ENCODE measurements at places on chromosomes 12 and 14.

DNA sequence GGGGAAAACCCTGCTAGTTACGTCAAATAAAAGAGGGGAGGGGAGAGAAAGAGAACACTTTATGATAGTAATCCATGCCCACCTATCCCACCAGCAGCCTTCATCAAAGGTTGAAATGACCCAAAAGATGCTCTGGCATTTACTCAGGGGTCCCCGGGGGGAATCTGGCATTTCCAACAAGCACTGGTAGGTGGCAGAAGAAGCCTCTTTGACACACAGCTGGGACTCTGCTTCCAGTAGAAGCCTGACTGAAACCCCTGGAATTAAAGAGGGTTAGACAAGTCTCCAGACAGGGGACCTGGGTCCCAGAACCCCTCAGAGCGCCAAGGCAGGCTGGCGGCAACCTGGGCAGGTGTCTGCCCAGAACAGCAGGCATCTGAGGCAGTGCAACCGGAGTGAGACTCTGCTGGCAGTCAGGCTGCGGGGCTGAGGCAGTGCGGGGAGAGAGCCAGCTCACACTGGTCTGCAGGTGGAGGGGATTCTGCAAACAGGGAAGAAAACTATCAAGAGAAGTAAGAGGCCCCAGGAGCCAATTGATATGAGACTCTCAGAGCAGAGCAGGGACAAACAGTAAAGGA lies 85.0 kb upstream of the CAPRIN2 start:
- DNase-seq, result no peak

DNA sequence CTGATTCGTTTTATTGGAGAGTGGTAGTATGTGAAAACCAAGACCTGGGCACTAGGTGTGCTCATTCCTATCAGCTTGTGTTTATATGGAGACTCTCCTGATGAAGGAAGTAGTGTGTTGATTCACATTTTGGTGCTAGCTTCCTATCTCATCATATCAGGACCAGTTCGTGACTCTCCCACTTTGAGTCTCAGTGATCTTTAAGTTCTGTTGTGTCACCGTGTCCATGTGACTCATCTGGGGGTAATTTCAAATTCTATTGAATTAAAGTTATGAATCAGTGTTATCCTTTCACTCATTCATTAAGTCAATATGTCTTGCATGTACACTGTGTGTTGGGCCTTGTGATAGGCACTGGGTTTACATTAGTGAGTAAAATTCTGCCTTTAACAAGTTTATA lies 180.2 kb downstream of the CACNA1C start:
- DNase-seq, result no peak

DNA sequence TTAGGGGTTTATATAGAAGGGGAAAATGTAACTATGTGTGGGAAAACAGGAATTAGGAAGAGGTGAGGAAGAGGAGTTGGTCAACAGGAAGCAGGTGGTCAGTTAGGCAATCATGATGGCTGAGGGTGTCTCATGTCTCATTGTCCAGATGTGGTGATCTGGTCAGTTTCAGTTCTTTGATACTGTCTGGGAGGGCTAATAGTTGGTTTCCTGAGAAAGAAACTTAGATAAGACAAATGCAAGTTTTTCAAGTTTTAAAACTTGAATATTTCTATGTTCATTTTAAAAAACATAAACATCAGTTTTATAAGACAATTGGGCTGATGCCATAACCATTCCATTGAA lies 1121.8 kb upstream of the USP15 start:
- DNase-seq, result no peak

- DNase-seq, result no peak
These were observed 7.6 kb upstream of the BRMS1L start for GRCh38 chr14:35818346-35819115.

DNA sequence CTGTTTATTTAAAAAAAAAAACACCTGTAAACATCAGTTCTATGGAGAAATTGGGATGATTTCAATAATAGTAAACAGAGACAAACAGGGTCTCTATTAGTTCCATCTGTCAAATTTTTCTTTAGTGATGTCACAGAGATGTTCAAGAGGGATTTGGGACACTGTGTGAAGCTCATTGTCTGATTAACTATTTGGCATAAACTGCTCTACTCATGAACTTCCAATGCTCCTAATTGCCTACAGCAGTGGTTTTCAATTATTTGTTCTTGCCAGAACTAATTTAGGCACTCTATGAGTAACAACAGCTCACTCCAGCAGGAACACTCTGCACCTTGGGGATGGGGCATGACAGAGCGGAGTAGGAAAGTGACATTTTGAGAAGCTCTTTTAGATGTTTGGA lies 250.1 kb upstream of the PRKD1 start:
- DNase-seq, result no peak

DNA sequence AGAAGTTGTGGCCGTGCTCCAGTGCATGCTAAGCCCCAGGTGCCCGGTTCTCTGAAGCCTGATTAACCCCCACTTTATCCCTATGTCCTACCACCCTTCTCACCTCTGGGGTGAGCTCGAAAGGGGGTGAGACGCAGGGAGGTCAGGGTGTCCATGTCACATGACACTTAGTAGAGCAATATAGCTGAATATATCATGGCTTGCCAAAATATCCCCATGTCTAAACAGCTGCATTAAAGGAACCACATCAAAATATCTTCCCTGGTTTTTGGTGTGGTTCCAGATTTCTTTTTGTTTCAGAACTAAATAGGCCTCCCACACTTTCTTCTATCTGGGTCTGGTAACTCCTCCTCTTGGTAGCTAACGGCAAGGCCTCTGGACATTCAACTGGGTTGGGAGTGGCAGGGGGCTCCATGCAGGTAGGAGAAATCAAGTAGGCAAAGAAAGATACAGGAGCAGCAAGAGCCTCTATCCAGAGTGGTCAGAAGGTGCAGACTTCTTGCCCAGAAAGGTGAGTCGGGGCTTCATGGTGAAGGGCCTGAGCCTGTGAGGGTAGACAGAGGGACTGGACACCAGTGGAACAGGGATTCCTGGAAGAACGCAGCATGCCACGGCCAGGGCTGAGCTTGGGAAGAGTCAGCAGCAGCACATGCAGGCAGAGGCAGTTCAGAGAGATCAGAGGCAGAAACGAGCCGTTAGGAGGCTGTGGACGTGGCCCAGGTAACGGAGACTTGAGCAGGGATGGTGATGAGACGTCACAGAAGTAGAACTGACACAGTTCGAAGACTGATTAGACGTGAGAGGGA lies 202.8 kb upstream of the DIO3 start:
- no peak for DNase-seq

DNA sequence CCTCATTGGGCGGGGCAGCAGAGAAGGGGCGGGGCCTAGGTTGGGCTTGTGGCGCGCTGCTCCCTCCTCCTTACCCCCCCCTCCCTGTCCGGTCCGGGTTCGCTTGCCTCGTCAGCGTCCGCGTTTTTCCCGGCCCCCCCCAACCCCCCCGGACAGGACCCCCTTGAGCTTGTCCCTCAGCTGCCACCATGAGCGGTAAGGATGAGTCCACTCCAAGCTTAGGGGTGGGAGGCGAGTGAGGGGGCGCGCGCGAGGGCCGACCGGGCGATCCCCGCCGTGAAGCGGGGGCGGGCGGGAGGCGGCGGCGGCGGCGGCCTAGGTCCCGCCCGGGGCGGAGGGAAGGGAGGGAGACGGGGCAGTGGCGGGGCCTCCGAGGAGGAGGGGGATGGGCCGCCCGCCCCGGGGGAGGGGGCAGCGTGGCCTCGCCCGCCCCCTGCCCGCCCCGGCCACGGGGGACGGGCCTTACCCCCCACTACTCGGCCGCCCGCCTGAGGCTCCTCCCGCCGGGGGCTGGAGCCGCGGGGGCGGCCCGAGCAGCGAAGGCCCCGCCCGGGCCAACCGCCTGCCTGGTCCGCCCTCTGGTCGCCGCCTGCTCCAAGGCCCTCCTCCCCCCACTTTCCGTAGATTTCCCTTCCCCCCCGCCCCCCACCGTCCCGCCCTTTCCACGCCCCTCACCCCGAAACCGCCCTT lies at the start of gene SP1:
Gene SP1 (plus strand): TSS at position 73 of the 690 bp plus-strand sequence. CDS start 116 bp downstream, at position 189.
- DNase-seq, result peak; percentile 98

DNA sequence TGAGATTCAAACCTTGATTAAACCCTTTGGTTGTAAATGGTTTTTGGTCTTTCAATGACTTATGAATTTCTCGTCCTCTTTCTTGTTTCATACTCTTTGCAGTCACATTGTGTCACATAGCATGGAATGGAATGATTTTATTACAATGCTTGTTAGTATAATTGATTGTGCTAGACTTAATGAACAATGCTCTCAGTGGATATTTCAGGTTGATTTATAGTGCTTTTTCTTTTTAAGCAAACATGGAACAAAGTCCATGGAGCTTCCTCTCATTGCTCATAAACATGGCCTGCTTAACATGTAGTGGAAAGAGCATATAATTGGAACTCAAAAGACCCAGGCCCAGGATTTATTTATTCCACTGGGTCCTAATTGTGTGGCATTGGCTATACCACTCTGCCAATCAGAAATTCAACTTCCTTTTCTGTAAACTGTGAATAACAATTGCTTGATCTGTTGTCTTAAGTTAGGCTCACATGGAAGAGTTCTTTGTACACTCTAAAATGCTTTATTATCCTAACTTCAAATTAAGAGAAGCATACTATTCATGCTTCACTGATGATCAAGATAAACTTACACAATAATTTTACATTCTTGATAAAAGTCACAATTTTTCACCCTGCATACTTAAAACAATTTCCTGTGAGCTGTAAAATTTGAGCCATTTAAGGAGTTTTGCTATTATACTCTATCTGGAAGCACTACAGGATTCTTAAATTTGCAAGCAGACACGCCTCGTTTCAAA lies 370.5 kb upstream of the PDE3A start:
- DNase-seq, result no peak

DNA sequence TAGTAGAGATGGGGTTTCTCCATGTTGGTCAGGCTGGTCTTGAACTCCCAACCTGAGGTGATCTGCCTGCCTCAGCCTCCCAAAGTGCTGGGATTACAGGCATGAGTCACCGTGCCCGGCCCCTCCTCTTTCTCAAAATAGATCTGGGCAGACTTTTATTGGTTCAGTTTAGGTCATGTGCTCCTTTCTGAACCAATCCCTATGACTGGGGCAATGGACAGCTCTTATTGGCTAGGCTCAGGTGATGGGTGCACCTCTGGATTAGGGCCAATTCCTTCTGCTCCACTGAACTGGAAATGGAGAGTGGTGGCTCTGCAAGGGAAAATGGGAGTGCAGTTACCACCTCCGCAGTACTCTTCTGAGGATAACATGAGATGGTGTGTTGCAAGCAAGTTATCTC lies 6.2 kb upstream of the ATP6V0A2 start:
- no peak for DNase-seq

DNA sequence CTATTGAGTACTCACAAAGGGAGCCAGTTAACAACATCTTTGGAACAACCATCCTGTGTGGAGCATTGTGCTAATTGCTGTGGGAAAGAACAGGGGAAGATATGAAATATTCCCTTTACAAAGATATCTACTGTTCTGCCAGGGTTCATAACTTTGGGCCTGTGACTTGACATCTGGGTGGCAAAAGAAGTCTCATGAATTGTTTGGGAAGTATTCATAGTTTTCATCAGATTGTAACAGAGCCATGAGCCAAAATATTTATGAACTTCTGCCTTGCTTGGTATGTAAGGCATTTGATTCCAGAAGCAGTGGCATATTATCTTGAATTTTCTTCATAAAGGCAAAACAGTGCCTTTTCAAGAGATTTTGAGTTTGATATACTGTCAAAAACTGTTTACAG lies 816.2 kb downstream of the DIO2 start:
- no peak for DNase-seq

DNA sequence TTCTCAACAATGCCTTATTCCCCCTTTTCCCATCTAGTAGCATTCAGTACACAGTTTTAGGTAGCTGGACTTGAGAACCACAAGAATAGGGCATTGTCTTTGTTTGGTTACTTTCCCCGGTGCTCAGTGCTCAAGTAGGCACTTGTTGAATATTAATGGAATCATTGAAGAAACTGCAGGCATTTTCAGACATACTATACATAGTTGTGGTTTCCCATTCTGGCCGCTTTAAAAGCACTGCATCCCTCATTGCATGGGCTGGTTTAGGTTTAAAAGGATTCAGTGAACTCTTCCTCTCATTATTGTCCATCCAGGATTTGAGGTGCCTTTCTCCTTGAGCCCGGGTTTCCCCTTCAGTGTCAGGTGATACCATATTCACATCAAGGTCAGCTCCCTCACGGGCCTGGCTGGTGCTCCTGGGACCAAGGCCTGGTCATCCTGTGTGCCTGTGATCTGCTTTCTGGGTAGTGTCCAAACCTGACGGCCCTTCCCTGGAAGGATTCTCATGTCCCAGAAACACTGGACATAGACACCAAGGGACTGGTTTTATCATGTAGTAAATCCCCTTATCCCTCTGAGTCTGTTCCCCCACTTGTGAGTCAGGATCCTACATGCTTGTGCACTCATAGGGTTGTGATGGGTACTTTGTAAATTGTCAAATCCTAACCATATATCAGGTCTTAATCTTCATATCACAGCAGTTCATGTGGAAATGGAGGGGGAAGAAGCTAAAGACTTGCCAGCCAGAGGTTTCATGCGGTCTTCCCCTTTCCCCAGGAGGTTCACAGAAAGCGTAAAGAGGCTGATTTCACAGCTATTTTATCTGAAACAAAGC lies 7.4 kb downstream of the TCP11L2 start:
- DNase-seq, result no peak

DNA sequence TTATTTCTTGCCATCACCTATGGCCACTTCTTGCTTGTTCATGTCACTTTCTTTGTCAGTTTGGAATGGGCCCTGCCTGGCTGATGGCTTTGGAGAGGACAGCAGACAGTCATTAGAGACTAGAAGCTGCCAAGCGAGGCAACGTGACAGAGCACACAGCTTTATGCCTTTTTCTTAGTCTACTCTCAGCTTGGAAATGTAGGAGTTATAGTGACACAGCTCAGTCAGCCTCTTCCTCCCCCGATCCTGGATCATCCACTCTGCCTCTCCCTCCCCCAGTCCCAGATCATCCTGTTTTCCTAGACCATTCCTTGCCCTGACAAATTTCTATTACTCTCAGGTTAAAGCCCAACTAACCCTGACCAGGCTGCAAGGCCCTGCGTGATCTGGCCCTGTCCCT lies 26.6 kb downstream of the ETV6 start:
- no peak for DNase-seq

DNA sequence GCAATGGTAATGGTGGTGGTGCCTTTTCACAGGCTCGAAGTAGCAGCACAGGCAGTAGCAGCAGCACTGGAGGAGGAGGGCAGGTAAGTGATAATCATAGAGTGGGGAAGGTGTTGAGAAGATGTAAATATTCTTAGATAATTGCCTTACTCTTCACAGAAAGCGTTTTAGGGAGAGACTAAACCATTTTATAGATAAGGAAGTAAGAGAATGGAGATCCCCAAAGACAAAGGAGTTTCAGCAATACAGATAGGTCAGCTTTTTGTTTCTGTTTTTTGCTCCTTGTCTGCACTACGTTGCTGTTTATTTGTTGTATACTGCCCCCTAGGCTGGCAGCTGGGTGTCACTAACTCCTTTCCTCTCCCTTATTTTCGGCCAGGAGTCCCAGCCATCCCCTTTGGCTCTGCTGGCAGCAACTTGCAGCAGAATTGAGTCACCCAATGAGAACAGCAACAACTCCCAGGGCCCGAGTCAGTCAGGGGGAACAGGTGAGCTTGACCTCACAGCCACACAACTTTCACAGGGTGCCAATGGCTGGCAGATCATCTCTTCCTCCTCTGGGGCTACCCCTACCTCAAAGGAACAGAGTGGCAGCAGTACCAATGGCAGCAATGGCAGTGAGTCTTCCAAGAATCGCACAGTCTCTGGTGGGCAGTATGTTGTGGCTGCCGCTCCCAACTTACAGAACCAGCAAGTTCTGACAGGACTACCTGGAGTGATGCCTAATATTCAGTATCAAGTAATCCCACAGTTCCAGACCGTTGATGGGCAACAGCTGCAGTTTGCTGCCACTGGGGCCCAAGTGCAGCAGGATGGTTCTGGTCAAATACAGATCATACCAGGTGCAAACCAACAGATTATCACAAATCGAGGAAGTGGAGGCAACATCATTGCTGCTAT lies 2.0 kb downstream of the SP1 start:
- DNase-seq, result no peak

GRCh38 chr12:92221656-92222315 lies 76.1 kb upstream of the BTG1 start:
- DNase-seq, result no peak
